ENCODE measurements at places on chromosomes 2 and 18.

DNA sequence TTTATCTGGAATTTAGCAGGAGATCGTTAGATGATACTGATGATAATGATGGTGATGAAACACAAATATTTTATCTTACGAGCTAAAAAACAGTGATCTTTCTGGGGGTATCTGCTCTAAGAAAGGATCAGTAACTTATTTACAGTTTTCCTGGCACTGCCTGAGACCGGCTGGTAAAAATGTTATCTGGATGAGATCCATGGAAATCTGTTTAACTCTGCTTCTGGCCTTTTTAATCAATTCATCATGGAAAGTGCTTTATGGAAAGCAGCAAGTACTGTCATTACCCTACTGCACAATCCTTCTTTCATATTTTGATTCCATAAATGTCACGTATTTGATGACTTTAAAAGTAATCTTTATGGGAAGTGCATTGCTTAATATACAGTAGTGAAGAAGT, 612.7 kb upstream of the GCFC2 start:
- DNase-seq: no peak

GRCh38 chr2:193583638-193584400, 1389.1 kb upstream of the TMEFF2 start:
- no peak for DNase-seq

GRCh38 chr2:59066787-59067399, 825.8 kb upstream of the FANCL start:
- DNase-seq: no peak

GRCh38 chr2:168852481-168852880, 37.7 kb downstream of the SPC25 start:
- DNase-seq: no peak

DNA sequence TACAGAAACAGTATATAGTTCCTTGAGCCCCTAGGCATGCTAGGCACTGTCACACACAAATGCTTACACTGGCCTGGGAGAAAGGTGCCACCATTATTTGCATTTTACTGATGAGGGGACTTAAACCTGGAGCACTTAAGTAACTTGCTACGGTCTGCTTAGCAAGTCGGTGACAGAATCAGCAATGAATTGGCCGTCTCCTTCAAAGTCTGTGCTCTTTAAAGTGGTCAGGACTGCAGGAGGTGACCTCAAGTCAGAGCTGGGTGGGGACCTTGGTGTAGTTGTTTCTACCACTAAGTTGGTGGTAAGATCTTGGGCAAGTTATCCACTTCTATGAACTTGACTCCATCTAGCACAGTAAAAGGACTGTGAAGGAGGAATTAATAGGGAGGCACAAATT, 34.8 kb downstream of the PTPRM start:
- no peak for DNase-seq

GRCh38 chr2:113169002-113169530, 4.7 kb upstream of the PSD4 start:
- no peak for DNase-seq

GRCh38 chr2:41595240-41595639, 452.6 kb upstream of the PKDCC start:
- no peak for DNase-seq
